PC-3 (cell line): ENCODE measurements at places on chromosomes 1 and 21. TPM values are rescaled to one million over a fixed set of nuclear protein-coding genes. Genes with fewer than 3 reads are reported as not detected.

- no peak for DNase-seq
These were observed 1058.1 kb upstream of the TMPRSS15 start for GRCh38 chr21:19461481-19462205.

DNA sequence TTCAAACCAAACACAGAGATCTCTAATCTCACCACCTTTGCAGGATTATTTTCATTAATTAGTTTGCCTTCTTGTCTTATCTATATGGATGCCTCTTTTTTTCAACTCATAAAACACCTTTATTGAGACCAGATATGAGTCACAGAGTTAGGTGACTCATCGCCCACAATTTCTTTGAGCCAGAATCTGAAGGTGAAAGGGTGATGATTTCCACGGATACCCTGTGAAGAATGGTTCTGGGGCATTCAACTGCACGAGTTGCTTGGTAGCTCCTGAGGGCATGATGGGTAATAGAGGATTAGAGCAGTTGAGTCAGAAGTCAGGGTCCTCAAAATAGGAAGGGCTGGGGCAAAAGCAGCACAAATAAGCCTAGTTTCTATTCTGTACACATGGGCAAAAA is 128.2 kb downstream of the TBX19 start:
- peak; percentile 95 for DNase-seq

- DNase-seq: no peak
These were observed 26.2 kb downstream of the PGBD5 start for GRCh38 chr1:230400007-230400344.

GRCh38 chr1:63824451-63824850 is 50.6 kb downstream of the ROR1 start:
- DNase-seq: peak; percentile 65

Gene MCOLN2
- 11.7 and 24.6 TPM in 2 replicates for total RNA-seq

GRCh38 chr1:221246628-221247415 is 367.6 kb downstream of the HLX start:
- DNase-seq: peak; percentile 23

DNA sequence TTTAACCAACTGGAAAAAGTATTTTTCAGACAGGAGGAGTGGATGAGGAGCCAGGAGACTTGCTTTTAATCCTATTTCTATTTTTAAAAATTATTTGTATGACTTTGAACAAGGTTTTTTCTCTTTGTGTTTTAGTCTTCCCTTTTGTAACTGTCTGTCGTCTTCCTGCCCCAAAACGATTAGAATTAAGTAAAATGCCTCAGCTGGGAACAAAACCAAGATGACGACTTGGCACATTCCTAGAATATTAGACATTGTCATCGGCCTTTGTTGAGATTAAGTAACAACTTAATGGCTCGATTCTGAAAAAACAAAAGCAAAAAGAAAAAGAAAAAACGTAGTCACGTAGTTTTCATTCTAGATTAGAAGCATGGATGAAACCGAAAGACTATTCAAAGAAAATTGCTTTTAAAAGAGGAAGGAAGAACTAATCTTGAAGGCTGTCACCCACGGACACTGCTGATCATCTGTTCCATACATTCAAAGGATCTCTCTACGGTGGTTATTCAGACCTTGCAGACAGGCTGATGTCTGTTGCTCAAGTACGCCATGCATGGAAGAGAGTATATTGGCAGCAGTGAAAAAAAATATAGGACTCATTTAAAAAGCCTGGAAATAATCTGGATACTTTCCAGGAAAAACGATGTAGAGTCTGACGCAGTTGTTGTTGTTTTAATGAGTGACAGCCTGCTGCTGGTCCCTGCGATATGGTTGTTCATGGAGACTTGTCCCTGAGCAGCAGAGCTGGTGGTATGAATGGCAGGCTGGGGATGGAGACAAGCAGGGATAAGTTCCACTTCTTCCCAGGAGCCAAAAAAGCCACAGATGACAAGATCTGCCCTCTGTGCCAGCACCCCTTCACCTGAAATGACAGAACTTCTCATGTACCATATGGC is 16.8 kb downstream of the GNG4 start:
- DNase-seq: peak; percentile 24

Gene C1orf159
- 61.7 and 78.0 TPM in 2 replicates for total RNA-seq

DNA sequence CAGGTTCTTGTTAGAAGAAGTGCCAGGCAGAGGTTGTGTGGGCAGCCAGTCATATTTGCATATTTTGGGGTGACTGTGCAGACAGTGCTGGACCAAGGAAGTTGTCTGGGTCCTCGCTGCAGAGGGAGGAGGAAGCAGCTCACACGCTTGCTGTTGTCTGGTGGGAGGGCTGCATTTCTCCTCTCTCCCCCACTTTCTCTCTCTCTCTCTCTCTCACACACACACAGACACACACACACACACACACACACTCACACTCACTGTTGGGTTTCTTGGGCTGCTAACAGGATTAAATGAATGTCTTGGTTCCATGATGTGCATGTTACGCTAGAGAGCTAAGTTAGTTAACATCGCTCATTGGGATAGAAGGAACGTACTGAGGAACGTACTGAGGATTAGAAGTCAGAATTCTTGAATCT is 72.9 kb downstream of the AGPAT3 start:
- no peak for DNase-seq

Gene MYOM3
- 0.04 and 0.12 TPM in 2 replicates for total RNA-seq

DNA sequence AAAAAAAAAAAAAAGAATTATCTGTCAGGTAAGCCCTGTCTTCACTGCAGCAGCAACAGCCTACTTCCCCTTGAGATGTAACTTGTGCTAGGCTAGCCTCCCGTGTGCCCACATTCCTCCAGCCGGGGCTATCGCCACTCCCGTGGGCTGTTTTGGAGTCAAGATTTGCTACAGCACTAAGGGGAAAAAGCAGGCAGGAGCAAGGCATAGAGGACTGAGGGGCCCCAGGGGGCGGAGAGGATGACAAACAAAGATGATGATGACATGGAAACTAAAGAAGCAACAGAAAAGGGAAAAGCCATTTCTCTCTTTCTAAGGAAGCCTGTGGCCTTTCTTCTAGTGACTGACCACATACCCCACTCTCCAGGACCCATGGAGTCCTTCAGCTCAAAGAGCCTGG is 1.9 kb downstream of the TNFAIP8L2 start:
- DNase-seq: no peak

- DNase-seq: no peak
These were observed 811 bp downstream of the KRTAP12-1 start for GRCh38 chr21:44681152-44681551.

Gene OLIG2
- total RNA-seq: not detected in 2 replicates

GRCh38 chr1:221981461-221981860 is 239.6 kb upstream of the DUSP10 start:
- DNase-seq: no peak

- DNase-seq: no peak
These were observed 549.2 kb upstream of the ZRANB2 start for GRCh38 chr1:71630073-71630472.
